Activated CD4-positive, alpha-beta T cell treated with anti-CD3 and anti-CD28 coated beads for 48 hours (primary cell): ENCODE measurements at places on chromosomes 2 and 18.

DNA sequence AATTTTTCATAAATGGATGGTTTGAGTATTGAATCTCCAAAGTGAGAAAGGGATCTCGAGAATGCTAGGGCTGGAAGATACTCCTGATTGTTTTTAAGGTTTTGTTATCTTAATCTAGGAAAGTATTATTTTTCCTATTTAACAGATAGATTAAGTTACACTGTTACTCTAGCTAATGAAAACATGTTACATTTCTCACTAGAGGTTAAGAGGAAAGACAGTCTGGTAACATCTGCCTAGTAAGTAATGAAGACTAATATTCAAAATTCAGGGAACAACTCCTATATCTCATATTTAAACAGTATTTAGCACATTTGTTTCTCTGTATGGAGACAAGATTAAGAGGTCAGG lies 2.0 kb downstream of the GALNT3 start:
- DNase-seq, result no peak

DNA sequence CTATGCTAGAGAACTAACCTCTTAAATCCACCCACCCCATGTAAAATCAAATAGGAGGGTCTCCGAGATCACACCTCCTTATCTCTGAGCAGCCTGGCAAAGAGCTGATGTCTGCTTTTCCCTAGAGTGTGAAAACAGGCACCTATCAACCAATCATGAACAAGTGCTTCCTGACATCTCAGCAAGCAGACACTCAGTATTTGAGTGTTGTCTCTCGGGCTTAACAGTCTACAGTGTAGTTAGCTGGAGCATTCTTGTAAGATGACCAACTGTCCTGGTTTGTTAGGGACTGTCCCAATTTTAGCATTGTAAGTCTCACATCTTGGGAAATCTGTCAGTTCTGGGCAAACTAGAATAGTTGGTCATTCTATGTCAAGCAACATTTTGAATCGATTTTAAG lies 26.4 kb downstream of the MARCHF4 start:
- DNase-seq, result no peak

- no peak for DNase-seq
Measured at GRCh38 chr2:217755027-217755745, 247.6 kb downstream of the TNS1 start.

- DNase-seq, result no peak
Measured at GRCh38 chr2:36464006-36464721, 108.6 kb downstream of the CRIM1 start.

- no peak for DNase-seq
Measured at GRCh38 chr2:8722986-8723385, 41.1 kb downstream of the ID2 start.

- no peak for DNase-seq
Measured at GRCh38 chr18:59814891-59815290, 84.9 kb upstream of the PMAIP1 start.

- no peak for DNase-seq
Measured at GRCh38 chr2:147553775-147554271, 291.0 kb upstream of the ACVR2A start.

- no peak for DNase-seq
Measured at GRCh38 chr2:96945014-96945413, 41.4 kb downstream of the FAM178B start.

GRCh38 chr2:181972431-181973170 lies 13.1 kb upstream of the PPP1R1C start:
- DNase-seq, result no peak

GRCh38 chr2:66582104-66582986 lies 147.4 kb downstream of the MEIS1 start:
- no peak for DNase-seq

DNA sequence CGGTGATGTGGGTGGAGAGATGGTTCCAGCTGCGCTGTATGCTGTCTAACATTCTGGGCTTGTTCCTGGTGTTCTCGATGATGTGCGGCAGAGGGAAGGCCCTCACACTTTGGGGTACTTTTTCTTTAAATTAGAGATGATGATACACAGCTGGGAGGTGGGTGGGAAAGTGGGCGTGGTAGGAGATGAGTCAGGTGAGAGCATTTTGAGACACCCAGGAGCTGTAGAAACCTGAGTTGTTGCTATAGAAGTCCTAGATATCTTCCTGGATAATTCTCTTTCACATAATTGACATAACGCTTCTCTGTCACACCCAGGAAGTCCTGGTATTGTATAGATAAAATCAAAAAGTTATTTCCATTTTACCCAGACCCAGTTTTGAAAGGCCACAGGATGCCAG lies 103.8 kb upstream of the ALKAL2 start:
- no peak for DNase-seq

DNA sequence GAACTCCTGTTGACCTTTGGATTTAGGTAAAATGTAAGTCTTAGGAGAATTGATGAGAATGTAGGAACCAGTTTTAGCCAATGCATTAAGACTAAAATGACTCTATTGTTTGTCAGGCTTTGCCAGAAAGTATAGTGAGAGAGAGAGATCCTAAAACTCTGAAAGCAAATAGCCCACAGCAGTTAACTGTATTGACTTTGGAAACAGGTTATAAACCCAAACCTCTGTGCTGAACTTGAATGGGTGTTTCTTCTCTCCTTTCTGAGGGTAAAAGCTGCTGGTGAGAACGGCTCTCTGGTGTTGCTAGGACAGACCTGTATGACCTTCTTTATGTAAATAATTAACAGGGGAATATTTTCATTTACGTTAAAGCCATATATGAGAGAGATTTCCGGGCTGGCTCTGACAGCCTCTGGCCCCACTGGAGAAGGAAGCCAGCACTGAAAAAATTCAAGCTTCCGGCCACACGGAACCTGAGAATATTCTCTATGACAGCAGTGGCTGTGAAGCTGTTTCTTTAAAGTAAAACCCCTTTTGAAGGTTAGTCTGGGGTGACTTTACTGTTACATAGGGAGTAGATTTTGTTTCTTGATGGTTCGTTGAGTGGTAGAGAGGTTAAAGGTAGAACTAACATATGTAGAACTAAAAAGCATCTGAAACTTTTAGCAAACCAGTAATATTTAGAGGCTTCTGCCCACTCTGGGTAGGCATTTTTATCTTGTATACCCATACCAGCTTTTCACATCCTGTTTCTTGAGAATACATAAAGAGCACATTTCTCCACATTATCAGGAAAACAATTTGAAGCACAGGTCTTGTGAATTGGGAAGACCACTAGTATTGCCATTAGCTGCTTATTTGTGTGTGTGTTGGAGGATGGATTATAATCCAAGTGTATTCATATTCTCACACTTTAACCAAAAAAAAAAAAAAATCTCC lies 123.8 kb downstream of the SPTBN1 start:
- DNase-seq, result no peak

- no peak for DNase-seq
Measured at GRCh38 chr2:106953236-106953635, 67.3 kb upstream of the ST6GAL2 start.
